Dermis blood vessel endothelial cell (primary cell): ENCODE measurements at places on chromosomes 1 and 21.

DNA sequence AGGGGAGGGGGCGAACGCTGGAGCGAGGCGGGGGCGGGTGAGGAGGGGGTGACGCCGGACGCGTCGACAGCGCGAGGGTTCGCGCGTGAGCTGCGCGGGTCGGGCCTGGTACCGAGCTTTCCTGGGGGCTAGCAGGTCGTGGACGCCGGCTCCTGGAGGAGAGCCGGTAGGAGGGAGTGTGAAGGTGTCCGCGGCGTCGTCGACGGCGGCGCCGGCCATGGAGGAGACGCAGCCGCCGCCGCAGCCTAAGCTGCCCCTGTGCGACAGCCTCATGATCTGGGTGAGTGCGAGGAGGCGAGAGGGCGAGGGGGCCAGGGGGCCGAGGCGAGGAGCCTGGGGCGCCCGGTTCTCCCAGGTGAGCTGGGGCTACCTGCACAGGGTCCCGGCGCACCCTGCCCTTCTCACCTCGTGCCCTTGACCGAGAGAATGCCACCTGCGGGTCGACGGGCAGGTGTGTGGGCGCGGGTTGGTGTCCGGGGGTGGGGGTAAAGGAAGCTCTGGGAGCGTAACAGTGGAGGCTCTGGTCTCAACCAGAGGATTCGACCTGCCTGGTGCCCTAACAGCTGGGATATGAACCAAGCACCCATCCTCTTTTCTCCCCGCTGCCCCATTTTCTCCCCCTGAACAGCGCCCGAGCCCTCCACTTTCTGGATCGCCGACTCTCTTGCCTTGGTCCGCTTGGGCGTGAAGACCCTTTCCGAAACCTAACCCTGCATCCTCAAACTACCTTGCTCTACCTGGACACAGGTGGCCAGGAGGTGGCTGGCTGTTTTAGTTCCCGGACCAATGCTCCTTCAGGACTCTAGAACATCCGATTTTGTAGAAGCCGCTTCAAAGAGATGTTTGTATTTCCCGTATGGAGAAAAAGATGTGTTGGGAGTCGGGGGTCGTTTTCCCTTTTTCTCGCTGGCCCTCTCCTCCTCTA lies at the start of gene HOOK1:
TSS of gene HOOK1 (plus strand) at position 49 of the 925 bp plus-strand sequence. CDS start at position 218, 169 bp downstream.
- DNase-seq: no peak

- DNase-seq: peak; percentile 7
Observed at GRCh38 chr1:55572878-55573734, 357.9 kb upstream of the USP24 start.

DNA sequence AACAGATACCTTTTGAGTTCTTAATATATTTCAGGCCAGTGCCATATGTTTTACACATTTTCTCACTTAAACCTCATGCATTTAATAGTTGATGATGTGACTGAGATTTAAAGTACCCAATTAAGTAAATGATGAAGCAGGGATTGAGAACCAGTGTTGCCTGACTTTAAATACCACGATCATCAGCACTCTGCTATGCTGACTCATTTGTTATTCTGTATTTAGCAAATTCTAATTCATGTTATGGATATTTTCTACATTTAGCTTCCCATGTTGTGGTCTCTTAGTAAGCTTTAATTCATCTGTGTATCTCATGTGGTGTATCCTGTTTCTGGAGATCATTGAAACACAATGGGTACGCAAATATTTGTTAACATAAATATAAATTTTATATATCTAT lies 363.0 kb downstream of the PTBP2 start:
- no peak for DNase-seq

DNA sequence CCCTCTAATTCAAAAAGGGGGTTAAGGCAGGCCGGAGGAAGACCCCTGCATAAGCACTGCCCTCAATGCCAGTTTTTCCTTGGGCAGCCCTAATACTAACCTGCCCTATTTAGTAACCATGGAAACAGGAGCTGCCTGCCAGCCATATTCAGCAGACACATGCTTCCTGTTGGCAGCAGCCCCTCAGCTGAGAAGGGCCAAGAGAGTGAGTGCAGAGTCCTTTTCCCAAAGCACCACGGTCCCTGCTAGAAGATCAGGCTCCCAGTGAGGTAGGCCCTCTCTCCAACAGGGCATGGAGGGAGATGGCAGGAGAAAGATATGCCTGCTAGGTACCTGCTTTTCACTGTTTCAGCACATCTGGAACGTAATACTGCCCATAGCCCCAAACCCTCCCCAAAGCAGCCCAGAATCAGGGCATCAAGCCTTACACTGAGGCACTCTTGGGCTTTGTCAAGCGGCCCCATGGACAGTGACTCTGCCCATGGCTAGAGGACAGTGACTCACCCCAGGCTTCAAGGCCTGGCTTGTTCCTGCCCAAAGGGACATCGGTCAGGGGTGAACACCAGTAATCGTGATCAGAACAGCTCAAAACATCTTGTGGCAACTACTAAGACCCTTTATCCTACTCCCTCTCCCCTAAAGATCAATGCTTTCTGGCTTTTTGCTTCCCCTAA lies 64.5 kb downstream of the BCAR3 start:
- DNase-seq: peak; percentile 86
